Suppressor macrophage treated with lipopolysaccharide for 1 hour (primary cell): ENCODE measurements at places on chromosomes 7 and 10.

GRCh38 chr7:30706316-30706715 lies 24.1 kb upstream of the CRHR2 start:
- no peak for DNase-seq

DNA sequence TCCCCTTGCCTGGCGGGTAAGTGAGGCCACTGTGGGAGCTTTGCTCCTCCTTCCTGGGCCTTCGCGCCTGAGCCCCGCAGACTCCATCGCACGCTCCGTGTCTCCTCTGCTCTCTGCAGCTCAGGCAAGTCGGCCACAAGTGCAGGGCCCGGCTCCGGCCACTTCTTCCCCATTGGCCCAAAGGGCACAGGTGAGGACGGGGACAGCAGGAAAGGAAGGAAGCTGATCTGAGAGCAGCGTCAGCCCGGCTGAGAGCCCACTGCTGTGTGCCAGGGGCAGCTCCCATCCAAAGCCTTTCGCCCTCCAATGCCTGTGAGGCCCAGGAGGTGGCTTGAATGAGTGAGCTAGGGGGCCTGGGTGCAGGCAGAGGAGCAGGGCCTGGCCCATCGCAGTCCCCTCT lies 33.7 kb upstream of the RHEB start:
- no peak for DNase-seq

GRCh38 chr7:151539088-151539671 lies 19.5 kb upstream of the RHEB start:
- DNase-seq: no peak

DNA sequence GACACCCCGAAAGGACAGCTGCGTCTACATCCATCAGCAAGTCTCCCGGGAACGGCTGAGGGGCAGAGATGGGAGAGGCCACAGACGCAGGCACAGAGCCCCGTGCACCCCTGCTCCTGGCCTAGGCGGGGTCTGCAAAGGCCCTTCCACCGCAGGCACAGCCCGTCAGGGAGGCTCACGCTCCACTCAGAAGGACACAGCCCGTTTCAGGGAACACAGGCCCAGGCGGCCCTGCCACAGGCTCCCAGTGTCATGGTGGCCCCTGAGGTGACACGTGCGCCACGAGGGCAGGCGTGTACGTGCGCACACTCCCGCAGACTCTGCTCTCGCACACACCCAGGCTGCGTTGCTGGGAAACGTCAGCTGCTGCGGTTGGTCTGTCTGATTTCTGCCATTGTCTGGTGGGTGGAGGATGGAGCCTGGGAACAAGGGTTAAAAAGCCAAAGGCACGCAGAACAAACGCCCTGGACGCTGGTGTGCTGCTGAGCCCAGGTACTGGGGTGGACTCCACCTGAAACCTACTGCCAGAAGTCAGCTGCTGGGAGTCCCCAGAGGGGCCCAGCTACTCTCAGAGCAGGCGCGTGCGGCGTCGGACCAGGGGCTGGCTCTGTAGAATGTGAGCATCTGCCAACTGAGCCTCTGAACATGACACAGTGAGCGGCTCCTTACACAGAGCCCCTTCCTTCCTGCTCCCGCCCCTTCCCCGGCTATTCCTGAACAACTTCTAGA lies 13.1 kb downstream of the GPER1 start:
- DNase-seq: no peak

DNA sequence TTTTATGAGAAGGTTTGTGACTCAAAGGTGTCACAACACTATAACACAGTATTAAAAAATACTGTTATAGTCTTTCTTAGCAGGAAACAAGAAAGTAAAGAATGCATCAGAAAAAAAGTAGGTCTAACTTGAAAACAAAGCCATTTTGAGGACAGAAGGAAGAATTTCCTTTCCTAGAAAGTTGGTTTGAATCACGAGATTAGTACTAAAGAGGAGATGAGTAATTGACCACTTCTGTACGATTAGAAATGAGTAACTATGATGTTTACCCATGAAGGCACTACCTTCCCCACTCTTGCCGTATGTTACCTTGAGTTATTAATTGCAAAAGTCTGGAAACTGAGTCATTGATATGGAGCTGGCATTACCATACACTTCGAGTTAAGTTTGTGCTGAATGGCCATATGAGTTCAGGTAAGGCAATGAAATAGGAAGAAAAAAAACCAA lies 65.2 kb downstream of the FAM185A start:
- DNase-seq: peak; percentile 32

- DNase-seq: no peak
These were observed 638 bp downstream of the BRAT1 start for GRCh38 chr7:2554661-2555111.

- DNase-seq: no peak
These were observed 14.7 kb upstream of the TNS3 start for GRCh38 chr7:47596502-47597202.

GRCh38 chr10:36066102-36066501 lies 424.0 kb upstream of the FZD8 start:
- DNase-seq: no peak

DNA sequence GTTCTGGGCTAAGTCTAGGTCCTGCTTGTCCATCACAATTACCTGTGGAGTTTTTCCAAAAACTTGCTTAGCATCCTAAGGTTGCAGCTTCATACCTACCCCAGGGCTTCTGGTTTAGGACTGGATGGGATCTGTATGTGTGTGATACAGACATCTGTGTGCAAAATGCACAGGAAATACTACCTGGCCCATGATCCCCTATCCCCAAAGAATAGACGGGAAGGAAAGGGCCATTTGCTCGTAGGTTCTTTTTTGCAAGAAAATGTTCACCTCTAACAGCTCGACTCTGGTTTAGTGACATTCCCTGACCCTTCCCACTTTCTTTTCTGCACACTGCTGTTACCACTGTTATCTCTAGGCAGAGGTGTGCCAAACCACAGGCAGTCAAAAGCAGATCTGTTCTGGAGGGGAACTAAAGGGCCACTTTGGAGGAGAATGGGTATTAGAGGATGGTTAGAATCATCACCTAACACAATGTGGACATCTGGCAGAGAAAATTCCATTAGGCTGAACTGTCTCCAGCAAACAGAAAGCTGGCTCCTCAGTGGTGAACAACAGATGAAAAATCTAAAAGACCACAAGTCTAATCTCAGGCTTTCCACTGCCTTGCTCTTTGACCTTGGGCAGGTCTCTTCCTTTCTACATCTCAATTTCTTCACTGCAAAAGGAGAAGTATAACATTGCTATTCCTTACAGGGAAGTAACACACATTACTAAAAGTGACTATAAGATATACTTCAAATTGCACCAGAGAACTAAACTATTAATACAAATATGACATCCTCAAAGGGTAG lies 107.4 kb downstream of the UBE2H start:
- peak; percentile 53 for DNase-seq

GRCh38 chr7:128235471-128235870 lies 5.6 kb upstream of the LEP start:
- DNase-seq: no peak

GRCh38 chr10:132303361-132304115 lies 4.2 kb downstream of the STK32C start:
- no peak for DNase-seq

DNA sequence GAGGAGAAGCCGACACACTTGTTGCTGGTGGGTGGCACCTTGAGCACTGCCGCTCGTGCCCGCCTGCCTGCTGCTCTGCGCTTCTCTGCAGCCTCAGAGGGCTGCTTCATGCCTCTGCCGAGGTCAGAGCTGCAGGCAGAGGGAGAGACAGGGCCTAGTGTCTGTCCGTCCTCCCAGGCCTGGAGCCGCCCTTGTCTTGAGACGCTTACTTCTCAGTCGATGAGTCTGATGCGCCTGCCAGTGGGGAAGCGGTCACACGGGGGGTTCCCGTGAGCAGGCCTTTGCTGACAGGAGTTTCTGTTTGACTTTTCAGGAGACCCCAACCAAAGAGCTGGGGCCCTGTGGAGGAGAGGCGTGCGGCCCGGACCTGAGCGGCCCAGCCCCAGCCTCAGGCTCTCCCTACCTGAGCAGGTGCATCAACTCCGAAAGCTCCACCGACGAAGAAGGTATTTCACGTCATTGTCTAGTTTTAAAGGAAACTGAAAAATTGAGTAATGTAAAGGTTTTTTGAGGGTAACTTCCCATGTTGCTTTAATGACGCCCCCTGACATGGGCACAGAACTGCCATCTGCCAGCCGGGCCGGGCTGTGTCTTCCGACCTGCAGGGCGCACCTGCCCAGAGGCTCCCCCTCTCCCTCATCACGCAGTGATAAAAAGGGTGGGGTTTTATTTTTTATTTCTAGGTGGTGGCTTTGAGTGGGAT lies 7.8 kb upstream of the BHLHA15 start:
- no peak for DNase-seq

DNA sequence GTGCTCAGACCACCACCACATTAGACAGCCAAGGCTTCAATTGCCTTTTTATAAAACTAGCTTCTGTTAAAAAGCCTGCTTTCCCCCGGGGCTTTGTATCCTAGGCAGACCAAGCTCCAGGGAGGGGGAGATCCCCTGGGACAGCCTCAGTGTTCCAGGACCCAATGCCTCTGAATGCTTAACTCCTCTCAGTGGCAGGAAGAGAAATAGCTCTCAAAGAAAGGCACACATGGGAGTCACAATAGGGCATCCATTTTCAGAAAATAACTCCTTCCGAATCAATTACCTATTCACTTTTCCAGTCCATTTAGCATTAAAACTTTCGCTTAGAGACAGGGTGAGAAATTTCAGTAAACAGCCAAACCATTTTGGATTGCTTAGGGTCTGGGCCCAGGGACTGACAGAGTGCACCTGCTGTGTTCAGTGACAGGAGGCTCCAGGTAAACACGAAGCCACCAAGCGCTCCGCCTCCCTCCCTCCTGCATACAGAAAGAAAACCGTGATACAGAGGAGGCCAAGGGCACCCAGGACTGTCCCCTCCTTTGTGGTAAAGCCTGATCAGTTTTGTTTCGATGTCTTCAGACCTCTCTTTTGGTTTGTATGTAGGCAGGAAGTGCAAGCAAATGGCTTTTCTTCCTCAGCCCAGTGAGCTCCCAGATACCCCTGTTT lies 599.7 kb downstream of the KCNMA1 start:
- no peak for DNase-seq

- DNase-seq: no peak
These were observed 4.7 kb downstream of the CPA1 start for GRCh38 chr7:130384841-130385599.

GRCh38 chr10:25615926-25616325 lies 318.1 kb upstream of the MYO3A start:
- DNase-seq: no peak

DNA sequence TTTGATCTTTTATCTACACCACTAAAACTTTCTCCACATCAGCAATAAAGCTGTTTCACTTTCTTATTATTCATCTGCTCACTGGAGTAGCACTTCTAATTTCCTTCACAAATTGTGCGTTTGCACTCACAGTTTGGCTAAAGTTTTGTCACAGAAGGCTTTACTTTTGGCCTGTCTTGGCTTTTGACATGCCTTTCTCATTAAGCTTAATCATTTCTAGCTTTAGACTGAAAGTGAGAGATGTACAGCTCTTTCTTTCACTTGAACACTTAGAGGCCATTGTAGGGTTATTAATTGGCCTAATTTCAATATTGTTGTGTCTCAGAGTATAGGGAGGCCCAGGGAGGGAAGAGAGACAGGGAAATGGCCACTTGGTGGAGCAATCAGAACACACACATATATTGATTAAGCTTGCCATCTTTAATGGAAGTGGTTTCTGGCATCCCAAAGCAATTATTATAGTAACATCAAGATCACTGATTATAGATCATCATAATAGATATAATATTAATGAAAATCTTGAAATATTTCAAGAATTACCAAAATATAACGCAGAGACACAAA lies 512.5 kb downstream of the ETV1 start:
- DNase-seq: no peak

DNA sequence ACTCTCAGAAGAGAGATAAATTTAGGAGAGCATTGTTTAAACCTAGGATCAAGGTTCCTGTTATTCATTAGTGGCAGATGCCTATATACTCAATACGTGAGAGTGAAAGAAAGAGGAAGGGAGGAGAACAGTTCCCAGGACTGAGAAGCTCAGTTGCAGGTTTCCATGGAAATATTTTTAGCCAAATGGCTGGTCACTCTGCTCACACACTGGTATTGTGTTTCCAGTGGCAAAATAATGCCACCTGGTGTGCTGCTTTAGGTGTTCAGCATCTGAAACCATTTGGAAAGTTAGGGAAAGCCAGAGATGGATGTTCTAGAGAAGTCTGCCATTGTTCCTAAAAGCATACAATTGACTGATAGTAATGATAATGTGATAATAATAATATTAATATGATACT lies 827.7 kb downstream of the SORCS3 start:
- DNase-seq: no peak

GRCh38 chr10:514137-514671 lies 175.3 kb downstream of the DIP2C start:
- DNase-seq: no peak

GRCh38 chr7:32658034-32658433 lies 162.7 kb downstream of the AVL9 start:
- DNase-seq: no peak

DNA sequence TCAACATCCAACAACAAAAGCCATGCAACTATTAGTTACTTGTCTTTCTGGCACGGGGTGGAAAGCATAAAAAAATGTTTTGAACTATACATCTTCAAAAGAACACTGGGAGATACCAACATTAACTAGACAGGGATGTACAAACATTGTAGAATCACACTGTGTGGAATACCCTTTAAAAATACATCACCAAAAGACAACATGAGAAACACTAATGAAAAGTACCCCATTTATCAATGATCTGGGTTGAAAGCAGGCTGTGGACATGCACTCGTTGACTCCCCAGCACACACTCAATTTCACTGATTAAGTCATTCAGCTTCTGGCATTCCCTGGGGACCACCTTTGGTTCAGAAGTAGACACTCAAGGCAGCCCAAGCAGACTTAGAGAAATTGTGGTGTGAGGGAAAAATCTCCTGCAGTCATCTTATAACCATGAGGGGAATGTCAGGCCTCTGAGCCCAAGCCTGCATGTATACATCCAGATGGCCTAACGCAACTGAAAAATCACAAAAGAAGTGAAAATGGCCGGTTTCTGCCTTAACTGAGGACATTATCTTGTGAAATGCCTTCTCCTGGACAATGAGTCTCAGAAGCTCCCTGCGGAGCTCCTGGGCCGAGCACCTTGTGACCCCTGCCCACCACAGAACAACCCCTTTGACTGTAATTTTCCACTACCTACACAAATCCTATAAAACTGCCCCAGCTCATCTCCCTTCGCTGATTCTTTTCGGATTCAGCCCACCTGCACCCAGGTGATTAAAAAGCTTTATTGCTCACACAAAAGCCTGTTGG lies 53.0 kb downstream of the CACUL1 start:
- no peak for DNase-seq

DNA sequence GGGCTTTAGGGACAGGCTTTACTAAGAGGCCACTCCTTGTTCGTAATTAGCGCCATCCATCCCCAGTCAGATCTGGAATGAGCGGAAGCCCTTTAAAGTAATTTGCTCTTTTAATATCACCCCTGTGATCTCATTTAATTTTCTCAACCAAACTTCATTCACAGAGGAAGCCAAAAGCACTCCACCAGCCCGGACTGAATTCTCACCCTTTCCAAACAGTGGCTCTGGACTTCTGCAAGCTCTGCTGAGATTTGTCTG lies 43.1 kb downstream of the UNC5B start:
- no peak for DNase-seq
